Heart right ventricle (tissue), 16 donors: ENCODE measurements at places on chromosomes 13 and 19. TPM values are rescaled to one million over a fixed set of nuclear protein-coding genes. Genes with fewer than 3 reads are reported as not detected.

- no peak for DNase-seq
Observed at GRCh38 chr13:99375738-99376080, 68.5 kb upstream of the GPR183 start.

DNA sequence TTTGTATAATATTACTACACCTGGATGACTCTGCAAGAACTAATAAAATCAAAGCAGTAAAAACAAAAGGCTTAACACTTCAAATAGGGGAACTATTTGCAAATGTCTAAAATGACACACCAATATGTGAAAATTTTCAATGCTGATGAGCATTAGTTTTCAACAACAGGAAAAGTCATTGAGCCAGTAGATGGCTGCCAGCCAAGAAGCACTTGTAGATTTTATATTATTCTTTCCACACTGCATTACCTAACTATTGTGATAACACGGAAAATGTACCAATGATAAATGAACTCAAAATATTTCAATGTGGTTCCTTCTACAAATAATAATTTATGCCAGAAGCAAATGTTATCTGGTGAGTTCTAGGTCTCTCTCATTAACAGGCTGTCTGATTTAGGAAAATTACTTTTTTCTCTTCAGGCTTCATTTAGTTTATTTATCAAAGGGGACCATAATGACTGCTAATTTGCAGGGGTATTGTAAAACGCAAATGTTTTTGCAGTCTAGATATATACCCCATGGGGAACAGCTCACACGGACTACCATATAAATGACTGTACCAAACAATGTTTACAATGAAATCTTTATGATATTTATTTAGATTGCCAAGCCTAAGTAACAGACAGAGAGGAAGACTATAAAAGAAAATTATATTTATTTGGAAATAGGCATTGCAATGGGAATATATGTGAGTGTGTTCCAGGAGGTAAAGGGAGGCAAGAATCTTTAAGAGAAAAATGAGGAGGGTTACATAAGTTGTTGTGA is 407.8 kb downstream of the LIG4 start:
- DNase-seq, result no peak

DNA sequence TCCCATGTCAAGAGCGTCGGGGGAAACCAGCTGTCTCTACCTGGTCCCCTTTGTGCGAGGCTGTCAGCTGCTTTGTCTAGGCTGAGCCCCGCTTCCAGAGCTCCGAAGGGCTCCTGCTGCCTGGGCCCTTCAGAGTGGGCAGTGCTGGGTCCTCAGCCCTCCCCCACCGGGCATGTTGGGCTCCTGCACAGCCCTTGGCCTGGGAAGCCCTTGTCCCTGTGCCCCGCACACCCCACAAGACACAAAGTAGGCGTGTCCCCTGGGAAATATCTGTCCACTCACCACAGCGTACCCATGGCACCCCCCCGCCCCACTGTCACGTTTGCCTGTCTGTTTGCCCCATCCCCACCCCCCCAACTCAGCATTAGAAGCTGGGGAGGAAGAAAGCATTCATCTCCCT is 39.6 kb upstream of the RANBP3 start:
- DNase-seq, result no peak

DNA sequence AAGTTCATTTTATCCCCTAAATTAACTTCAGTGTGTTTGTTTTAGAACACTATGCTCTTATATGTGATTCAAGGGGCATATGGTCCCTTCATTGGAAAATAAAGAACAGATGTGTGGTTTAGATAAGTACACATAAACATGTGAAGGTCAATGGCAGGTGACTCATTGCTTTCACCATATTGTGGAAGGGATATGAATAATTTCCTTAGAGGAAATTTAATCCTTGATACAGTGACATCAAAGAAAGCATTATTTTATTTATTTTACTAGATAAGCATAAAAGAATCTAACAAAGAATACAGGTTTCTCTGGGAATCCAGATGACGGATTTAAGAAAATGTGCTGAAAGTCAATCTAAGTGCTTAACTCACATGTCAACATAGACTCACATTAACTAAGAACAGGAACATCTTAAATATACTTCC is 373.5 kb downstream of the KCTD12 start:
- DNase-seq, result no peak

DNA sequence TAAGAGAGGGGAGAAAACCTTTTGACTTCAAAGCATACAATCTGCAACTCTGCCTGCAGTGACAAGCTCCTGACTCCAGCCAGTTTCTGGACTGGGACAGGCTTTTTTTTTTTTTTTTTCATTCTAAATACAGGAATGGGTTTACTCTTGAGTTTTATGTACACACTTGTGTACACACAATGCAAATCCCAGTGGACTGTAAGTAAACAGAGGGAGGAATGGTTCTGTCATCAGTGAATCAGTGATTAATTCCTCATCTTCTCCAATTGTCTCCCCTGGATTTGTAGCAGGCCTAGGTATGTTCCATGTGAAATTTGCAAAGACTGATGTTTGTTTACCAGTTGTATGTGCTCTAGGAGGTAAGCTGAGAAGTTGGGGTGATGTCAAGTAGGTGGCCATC is 184.8 kb downstream of the SHISA2 start:
- DNase-seq, result no peak

DNA sequence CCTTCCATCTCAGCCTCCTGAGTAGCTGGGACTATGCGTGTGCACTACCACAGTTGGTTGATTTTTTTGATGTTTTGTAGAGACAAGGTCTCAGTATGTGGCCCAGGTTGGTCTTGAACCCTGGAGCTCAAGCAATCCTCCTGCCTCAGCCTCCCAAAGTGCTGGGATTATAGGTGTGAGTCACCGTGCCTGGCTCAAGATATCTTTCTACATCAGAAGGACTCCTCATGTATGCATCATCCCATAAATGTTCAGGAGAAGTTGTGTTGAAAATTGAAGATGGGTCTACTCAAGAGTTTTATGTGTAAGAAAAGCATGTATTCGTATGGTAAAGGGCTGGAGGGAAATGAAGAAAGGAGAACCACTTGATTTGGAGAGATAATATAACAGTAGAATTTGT is 71.8 kb upstream of the STK24 start:
- DNase-seq, result no peak

- no peak for DNase-seq
Observed at GRCh38 chr19:35206379-35206778, 22.2 kb downstream of the FAM187B start.

DNA sequence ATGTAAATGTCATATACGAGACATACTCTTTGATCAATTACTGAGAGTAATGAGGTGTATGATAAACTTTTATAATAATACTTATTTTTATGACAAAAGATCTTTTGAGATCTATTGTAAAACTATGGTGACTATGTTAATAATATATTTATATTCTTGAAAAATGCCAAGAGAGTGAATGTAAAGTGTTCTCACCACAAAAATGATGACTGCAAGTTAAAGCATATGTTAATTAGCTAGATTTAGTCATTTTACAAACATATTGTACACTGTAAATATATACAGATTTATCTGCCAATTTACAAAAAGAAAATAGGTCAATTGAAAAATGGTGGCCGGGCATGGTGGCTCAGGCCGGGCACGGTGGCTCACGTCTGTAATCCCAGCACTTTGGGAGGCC is 81.0 kb downstream of the GPC6 start:
- DNase-seq, result no peak

Gene TEX101
- not detected for total RNA-seq

Gene NCCRP1
- total RNA-seq, result not detected

Gene PALM3
- 0.82 TPM for total RNA-seq

Gene BRCA2
- total RNA-seq, result 0.12 TPM
